ENCODE measurements at places on chromosomes 5 and 9. TPM values are rescaled to one million over a fixed set of nuclear protein-coding genes. Genes with fewer than 3 reads are reported as not detected.

- DNase-seq: peak; percentile 32
Observed at GRCh38 chr9:87671478-87671877, 54.4 kb upstream of the CTSL start.

DNA sequence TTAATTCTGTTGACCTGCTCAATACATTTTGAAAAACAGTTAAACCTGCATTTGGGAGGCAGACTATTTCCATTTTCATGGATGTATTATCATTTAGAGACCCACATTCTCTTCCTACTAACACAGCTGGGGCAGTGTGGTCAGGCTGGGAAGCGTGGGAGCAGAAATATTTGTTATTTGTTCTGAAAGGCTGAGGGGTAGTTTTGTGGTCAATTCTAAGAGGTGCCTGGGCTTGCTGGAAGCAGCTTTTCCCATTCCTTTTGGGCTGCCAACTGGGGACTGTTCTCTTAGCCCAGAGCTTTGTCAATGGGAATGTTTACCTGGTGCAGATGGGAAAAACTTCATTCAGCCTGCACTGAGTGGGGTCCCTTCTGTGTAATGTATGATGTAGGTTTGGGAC lies 171.4 kb upstream of the DAP start:
- DNase-seq: no peak

The CCNJL gene
- 0.34 TPM for total RNA-seq

The HRH2 gene
- total RNA-seq: 0.30 TPM

The HNRNPA0 gene
- 9.2 TPM for total RNA-seq

The DOCK8 gene
- 15.1 TPM for total RNA-seq

DNA sequence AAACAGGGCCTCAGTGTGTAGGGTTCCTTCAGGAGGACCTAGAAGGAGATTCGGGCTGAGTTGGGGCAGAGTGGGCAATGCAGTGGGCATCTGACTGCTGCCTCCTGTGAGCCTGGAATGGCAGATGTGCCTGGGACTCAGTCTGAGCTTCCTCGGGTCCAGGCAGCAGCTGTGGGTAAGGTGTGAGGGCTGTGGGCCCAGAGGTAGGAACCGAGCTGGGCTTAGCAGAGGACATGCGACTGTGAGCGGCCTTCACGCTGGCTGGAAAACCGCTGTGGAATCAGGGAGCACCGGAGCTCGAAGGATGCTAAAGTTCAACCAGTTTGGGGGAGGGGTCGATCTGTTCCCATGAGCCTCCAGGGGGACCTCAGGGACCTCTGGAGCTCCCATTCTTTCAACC lies 137.0 kb downstream of the PAX5 start:
- peak; percentile 74 for DNase-seq

The KIF27 gene
- 5.4 TPM for total RNA-seq

The UGCG gene
- 113 TPM for total RNA-seq

The ZSWIM6 gene
- total RNA-seq: 8.7 TPM

- DNase-seq: no peak
Observed at GRCh38 chr9:32843295-32843694, 60.0 kb downstream of the TMEM215 start.

The SH2D3C gene
- 1.9 TPM for total RNA-seq
